ENCODE measurements at places on chromosomes 7 and 10.
A peak's percentile ranks its signal among the peaks of the same experiment; 100 is the strongest.

- DNase-seq, result no peak
These were observed 131.8 kb downstream of the WDR37 start for GRCh38 chr10:1187855-1188557.

DNA sequence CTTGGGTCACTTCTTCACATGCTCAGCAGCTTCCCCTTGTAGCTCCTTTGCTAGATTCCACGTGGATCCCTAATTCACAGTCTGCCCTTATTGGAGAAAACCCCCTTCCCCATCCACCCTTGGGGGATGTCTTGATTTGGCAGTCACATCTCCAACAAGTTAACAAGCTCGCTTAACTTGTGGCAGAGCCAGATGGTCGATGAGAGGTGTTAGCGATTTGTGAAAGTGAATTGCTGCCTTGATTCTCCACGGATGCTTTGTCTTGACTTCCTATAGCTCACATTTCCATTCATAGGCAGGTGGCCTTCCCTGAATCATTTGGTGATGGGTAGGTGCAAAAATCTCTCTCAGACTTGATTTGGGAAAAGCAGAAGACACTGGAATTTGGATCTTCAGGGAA, 387.9 kb downstream of the TCERG1L start:
- DNase-seq, result no peak

GRCh38 chr7:151459726-151460473, 20.0 kb upstream of the CRYGN start:
- DNase-seq, result no peak

GRCh38 chr7:73353243-73353642, 25.3 kb downstream of the FKBP6 start:
- DNase-seq, result no peak

GRCh38 chr7:111561904-111562732, at the start of gene IMMP2L:
IMMP2L (minus strand) TSS chr7:111562492.
- DNase-seq, result peak; percentile 91

DNA sequence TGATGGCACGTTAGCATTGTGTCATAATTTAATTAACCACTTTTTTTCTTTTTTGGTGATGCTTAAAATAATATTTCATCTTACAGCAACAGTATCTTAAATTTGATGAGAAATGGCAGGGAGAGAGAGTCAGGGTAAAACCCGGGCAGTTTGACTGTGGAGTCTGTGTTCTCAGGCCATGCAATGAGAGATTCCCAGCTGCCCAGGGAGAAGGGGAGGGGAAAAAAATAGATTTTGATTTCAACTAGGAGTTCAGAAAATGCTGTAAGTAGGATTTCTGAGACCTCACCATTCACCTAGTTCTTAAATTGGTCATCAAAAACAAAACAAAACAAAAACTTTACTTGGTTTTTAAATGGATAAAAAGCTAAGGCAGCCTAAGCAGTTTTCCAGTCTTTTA, 37.4 kb upstream of the XPNPEP1 start:
- no peak for DNase-seq

DNA sequence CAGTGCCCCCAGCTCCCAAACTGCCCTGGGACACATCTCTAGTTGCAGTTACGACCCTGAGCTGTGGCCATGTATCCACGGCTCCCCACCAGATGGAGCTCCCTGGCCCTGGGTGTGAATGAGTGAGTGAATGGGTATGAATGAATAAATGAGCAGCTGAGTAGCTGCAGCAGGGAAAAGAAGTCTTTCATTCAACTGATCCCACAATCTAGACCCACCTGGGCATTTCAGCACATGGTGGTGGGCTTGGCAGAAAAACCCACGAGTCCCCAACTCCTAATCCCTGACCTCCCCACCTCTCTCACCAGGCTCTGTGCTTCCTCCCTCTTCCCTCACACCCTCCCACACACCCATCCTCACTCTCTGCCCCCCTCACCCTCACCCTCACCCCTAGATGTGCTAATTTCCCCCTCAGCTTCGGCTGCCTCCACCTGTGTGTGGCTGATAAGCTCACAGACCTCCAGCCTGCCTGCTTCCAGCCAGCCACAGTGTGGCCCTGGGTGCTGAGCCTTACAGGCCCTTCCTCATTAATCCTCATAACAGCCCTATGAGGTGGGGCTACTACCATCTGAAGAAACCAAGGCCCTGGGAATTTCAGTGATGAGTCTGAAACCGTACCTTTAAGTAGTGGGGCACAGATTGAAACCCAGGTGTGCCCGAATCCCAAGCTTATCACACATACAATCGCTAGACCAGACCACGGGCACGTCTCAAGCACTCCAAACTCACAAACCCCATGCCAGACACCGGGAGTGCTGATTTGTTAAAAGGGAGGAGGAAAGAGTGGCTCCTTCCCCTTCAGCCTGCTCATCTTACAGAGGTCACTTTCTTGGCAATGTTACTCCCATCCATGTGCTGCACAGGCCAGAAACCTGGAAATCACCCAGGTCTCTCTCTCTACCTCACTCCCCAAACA, 2.2 kb upstream of the ATP6V1F start:
- peak; percentile 73 for DNase-seq

GRCh38 chr10:31126593-31126992, 94.9 kb upstream of the ZNF438 start:
- no peak for DNase-seq

GRCh38 chr10:109047856-109048255, 875.5 kb downstream of the XPNPEP1 start:
- DNase-seq, result no peak

- no peak for DNase-seq
These were observed 81.6 kb downstream of the CDK14 start for GRCh38 chr7:90677486-90678404.

DNA sequence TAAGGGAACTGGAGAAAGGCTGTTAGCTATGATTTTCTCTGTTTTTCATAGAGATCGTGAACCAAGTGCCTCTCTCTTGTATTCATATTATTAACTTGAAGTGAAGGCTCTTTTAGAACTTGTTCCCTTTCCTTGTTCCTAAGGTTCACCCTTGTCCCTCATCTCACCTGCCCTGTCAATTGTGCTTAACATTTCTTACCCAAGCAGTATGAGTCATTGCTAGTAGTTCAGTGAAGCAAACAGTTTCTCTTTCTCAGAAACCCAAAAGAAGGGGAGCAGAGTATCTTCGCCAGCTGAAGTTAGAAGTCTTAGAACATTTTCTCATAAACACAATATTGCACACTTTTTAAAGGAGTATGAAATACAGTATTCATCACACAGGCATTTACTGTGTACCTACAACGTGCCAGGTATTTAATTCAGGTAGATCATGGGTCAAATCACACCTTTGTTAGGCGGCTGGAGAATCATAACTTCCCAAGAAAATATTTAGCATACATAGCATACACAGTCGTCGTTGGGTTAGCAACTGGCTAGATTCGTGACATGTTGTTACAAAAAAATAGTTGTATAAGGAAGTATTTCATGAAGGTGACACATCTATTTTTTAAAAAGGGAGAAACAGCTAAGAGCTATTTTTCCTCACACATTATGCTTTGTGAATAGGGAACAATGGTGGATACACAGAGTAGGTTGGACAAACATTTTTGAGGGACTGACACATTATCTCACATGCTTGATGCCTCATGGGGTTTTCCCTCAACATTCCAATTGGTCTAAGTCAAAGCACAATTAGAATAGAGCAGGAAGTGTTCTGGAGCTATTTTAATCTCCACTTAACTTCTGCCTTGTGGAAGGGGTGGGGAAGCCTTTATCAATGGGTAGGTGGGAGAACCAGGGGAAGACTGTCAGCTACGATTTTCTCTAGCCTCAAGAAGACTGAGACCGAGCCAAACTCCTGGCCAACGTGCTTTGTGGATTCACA, 13.2 kb downstream of the HDAC9 start:
- no peak for DNase-seq

DNA sequence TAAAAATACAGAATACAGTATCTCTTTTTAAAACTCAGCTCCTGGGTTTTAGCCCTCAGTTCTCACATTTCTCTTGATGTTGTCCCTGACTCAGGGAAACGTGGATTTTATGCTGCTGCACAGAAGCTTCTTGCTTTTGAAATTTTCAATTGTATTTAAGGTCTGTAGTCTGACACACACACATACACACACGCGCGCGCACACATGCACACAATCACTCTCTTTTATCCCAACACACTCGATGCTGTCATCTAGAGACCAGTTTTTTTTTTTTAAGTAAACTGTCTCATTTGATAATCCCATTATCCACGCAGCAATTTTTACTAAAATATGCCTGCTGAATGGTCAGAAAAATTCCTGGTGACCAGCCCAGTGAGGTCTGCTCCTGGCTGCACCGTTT, 108.6 kb downstream of the KMT2E start:
- no peak for DNase-seq

Data from hematopoietic multipotent progenitor cell (in vitro differentiated cells).